ENCODE measurements at places on chromosomes 16 and 17.

DNA sequence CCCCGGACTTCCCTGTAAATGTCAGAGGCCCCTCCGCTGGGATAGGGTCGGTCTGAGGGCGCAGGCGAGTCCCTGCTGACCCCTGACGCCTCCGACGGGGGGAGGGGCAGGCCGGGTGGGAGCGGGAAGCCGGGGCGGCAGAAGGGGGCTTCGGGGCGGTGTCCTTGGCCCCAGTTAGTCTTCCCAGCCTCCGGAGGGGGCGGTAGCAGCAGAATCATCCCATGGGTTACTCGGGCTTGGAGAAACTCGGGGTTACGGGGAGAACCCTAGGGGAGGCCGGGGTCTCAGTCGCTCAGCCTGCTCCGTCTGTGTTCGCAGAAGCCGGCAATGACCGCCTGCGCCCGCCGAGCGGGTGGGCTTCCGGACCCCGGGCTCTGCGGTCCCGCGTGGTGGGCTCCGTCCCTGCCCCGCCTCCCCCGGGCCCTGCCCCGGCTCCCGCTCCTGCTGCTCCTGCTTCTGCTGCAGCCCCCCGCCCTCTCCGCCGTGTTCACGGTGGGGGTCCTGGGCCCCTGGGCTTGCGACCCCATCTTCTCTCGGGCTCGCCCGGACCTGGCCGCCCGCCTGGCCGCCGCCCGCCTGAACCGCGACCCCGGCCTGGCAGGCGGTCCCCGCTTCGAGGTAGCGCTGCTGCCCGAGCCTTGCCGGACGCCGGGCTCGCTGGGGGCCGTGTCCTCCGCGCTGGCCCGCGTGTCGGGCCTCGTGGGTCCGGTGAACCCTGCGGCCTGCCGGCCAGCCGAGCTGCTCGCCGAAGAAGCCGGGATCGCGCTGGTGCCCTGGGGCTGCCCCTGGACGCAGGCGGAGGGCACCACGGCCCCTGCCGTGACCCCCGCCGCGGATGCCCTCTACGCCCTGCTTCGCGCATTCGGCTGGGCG lies 542 bp downstream of the GUCY2D start:
- no peak for DNase-seq

- DNase-seq = no peak
These were observed 74.0 kb downstream of the CMC2 start for GRCh38 chr16:80932708-80933095.

- DNase-seq = no peak
These were observed 13.9 kb upstream of the OR1F1 start for GRCh38 chr16:3173892-3174617.

GRCh38 chr17:19410875-19411620 lies at the start of gene RNF112:
Gene RNF112 (plus strand): TSS chr17:19411232. CDS start chr17:19411409, 177 bp downstream.
- DNase-seq = no peak

DNA sequence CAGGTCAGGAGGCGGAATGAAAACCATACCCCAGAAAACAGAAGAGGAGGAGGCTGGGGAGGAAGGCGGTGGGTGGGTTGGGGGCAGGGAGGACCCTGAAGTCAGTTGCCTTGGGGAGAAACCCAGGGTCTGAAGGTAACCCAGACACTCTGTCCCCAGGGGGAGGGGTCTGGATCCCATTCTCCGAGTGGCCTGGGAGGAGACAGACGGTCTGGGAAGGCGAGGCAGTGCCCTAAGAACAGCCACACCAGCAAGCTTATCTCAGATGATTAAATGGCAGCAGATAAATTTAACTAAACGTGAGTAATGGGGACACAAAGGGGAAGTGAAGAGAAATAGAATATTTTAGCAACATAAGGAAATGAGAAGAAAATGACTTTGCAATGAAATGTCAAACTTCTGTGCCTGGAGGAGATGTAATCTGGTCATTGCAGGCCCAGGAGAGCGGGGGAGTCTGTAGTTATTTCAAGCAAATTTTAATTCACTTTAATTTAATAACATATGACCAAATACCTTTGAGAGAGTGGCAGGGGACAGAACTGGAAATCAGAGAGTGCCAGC lies 21.4 kb upstream of the ZFP90 start:
- no peak for DNase-seq

DNA sequence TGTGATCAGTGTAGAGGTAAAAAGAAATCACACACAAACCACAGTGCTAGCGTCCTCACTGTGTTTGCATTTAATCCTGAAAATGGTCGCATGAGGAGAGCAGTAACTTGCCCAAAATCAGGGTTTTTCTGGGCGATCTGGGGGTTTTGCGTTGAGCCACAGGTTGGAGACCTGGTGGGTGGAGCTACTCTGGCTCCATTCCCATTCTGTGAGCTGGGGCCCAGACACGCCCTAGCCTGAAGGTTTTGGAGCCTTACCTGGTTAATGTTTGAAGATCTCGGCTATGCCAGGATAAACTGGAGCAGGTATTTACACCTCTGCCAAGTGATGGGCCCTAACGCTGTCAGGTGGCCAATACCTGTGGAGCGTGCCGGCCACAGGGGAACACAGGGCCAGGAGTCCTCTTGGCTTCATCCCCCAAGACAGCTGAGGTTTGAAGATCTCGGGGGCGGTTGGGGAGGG lies 48.4 kb downstream of the MPRIP start:
- DNase-seq = no peak

DNA sequence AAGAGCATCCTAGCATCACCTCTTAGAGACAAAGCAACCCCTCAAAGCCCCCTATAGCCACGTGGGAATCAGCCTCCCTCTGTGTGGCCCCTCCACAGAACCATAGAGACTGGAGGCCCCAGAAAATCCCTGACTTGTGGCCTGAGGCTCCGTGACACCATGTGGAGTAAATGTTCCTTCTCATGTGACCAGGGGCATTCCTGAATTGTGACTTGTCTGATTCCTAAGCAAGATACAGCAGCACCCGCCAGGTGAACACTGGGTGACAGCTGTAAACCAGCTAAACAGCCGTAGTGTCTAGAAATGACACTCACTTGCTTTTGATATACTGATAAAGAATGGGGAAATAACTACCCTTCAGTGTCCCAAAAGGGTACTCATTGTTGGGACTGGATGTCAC lies 79.0 kb downstream of the DYNLRB2 start:
- no peak for DNase-seq

DNA sequence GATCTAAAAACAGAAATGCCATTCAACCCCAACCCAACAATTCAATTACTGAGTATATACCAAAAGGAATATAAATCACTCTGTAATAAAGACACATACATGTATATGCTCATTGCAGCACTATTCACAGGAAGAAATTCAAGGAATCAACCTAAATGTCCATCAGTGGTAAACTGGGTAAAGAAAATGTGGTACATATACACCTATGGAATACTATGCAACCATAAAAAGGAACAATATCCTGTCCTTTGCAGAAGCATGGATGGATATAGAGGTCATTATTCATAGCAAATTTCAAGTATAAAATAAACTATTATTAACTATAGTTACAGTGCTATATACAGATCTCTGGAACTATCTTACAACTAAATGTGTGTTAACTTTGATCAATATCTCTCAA lies 599.3 kb downstream of the CDH11 start:
- no peak for DNase-seq

- no peak for DNase-seq
These were observed 126.3 kb upstream of the NACA2 start for GRCh38 chr17:61717352-61717751.

DNA sequence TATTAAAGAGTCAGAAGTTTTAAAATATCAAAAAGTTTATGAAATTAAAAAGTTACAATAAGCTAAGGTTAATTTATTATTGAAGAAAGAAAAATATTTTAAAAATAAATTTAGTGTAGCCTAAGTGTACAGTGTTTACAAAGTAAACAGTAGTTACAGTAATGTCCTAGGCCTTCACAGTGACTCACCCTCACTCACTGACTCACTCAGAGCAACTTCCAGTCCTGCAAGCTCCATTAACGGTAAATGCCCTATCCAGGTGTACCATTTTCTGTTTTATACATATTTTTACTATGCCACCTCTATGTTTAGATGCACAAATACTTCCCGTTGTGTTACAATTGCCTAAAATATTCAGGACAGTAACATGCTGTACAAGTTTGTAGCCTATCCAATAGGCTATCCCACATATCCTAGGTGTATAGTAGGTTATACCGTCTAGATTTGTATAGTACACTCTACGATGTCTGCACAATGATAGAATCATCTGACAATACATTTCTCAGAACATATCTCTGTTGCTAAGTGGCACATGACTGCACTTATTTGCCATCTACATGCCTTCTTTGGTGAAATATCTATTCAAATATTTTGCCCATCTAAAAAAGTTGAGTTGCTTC lies 67.2 kb upstream of the WSB1 start:
- DNase-seq = no peak

DNA sequence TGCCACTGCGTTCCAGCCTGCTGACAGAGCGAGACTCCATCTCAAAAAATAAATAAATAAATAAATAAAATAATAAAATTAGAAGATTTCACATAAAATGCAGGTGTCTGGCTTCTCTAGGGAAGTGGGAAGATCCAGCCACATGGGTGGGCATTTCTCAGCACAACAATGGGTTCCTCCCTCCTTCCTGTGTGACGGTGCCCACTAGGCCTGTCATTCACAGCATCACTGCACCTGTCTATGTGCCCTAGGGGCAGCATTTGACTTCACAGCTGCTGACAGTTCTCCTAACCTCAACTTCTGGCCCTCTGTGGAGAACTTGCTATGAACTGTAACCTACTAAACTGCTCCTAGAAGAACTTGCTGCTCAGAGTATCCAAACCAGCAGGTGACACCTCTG lies 3.0 kb downstream of the ABHD15 start:
- no peak for DNase-seq

- DNase-seq = no peak
These were observed 195.0 kb downstream of the FTO start for GRCh38 chr16:53898993-53899392.

DNA sequence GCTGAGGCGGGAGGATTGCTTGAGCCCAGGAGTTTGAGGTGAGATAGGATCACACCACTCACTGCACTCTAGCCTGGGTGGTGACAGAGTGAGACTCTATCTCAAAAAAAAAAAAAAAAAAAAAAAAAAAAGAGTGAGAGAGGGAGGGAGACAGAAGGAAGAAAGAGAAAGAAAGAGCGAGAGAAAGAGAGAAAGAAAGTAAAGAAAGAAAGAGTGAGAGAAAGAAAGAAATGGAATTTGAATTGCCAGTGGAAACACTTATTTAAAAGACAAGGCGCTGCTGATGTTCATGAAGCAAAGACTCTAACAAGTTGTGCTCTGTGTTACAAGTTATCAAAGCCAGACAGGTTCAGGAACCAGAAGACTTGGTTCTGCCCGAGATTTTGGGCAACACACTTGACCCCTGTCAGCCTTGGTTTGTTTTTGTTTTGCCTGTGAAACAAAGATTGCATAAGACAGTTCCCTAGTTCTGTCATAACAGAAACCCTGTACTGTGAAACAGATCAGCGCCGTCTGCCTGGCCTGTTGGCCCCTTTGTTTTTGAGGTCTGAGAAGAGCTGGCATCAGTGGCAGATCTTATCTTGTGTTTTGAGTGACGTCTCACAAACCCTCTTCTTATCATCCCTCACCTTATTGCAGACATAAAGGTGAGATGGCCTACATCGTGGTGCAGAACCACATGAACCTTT lies 55.4 kb upstream of the ENDOV start:
- no peak for DNase-seq

DNA sequence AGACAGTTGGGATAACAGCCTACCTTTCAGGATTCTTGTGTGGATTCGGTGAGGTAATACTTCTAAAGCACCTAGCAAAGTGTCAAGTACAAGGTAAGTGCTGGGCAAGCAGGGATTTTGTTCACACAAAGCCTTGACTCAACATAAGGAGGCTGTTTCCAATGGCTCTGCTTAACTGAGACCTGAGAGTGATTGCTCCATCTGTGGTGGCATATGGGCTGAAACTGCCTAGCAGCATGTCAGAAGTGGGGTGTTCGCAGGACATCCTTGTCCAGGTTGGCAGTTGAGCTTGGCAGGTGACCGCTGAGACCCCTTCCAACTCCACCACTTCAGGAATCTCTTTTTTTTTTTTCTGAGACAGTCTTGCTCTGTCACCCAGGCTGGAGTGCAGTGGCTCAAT lies 19.8 kb downstream of the IL4R start:
- no peak for DNase-seq

DNA sequence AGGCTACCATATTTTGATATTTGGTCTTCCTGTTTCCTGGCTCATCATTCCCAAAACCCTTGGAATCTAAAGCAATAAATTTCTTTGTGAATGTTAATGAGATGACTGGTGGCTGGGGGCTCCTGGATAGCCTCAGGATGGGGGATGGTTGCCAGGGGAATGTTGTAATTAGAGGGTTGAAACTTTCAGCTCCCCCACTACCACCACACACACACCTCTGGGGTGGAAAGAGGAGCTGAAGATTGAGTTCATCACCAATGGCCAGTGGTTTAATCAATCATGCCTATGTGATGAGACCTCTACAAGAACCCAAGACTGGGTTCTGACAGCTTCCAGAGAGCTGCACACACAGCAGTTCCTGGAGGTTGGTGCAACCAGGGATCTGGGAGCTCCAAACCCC lies 59.1 kb downstream of the HS3ST3A1 start:
- no peak for DNase-seq

DNA sequence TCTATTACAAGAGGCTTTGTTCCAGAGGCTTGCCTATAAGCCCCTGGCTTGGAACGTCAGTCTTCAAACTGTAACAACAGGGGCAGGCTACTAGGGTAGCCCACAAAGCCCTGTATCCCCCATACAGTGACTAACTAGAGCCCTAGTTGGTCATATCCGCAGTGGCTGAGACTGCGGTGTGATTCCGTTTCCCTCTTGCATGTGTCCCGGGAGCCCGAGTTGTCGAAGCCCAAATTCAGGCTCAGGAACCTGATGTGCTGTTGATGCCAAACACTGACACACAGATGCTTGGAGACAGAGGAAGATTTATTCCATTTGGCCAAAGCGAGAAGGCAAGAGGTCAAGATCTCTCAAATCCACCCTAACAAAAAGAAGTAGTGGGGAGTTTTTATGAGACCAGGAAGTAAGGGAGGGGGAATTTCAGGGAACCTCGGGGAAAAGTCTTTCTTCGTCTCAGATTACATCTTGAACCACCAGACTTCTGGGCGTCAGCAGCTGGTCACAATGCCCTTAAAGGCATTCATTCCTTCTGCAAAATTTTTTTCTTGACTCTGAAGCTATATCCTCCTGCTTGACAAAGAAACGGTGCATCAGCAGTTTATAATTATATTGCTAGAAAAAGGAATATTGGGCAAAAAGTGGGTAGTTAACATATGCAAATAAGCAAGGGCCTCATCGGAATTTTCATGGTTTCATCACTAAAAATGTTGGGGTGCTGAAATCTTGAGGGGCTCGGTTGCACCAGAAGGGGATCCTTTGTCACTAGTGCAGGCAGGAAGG lies 879 bp downstream of the SLFN5 start:
- DNase-seq = no peak

DNA sequence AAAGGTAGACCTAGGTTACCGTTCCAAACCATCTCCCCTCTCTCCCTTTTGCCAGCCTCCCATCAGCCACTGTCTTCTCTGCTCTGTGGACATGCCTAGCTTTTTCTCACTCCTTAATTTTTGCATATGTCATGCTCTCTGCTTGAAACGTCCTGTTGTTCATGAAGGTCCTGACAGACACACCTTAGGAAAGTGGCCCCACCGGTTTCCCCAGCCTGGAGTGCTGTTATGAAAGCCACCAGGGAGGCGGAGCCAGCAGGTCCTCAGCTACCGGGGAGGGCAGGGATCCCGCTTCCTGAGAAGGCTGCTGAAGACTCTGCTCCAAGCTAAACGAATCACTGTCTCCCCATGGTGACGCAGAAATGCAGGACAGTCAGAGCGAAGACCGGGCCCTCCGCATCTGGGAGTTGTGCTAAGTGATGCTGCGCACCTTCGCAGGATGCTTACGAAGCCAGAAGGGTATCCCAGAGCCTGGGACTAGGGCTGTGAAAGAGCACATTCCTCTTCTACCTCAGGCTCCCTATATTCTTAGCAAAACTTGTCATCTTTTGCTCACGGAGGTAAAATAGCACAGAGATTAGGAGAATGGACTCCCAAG lies 2.3 kb upstream of the SLC16A11 start:
- DNase-seq = peak; percentile 51

Measured in NCI-H1048 (cell line).